ENCODE measurements at places on chromosomes 2 and 18. TPM values are rescaled to one million over a fixed set of nuclear protein-coding genes. Genes with fewer than 3 reads are reported as not detected.

SIX3 gene
- not detected for total RNA-seq

SAG gene
- 0.12 TPM for total RNA-seq

NYAP2 gene
- not detected for total RNA-seq

TUBB8B gene
- total RNA-seq, result not detected

STON1 gene
- total RNA-seq, result 3.0 TPM

FRZB gene
- not detected for total RNA-seq

PIEZO2 gene
- total RNA-seq, result not detected

PIGN gene
- 12.2 TPM for total RNA-seq

ERFE gene
- 0.33 TPM for total RNA-seq

LDLRAD4 gene
- total RNA-seq, result 36.3 TPM

DNA sequence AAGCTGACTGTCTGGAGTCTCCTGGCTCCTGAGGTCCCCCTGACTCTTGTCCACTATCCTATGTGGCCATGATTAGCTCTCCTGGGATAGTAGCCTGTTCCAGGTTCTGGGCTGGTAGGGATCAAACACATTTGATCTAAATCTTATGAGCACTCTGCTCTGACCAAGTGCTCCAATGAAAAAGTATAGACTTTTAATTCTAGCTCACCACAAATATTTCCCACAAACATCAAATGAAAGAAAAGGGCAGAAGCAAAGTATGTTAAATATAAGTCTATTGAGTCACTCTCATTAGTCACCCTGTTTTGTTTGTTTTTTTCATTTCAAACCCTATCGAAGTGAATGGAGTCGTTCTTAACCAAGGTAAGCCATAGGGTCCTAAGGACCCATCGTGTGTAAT lies 39.7 kb upstream of the NEDD4L start:
- peaks cover 2% of the 10 kb centered on the region for H3K27me3 ChIP-seq
- DNase-seq, result no peak
- H3K4me1 ChIP-seq, result no peaks in the 10 kb centered on the region

GRCh38 chr2:121095257-121096080 lies 189.5 kb downstream of the TFCP2L1 start:
- no peaks in the 10 kb centered on the region for H3K4me1 ChIP-seq
- no peak for DNase-seq
- H3K36me3 ChIP-seq, result no peaks in the 10 kb centered on the region
- H3K27me3 ChIP-seq, result no peaks in the 10 kb centered on the region
- no peak overlapping the region for H3K27ac ChIP-seq

- no peaks in the 10 kb centered on the region for H3K4me1 ChIP-seq
- no peak overlapping the region for H3K27ac ChIP-seq
- DNase-seq, result no peak
Observed at GRCh38 chr2:238658820-238659219, 189.1 kb upstream of the TWIST2 start.

DNA sequence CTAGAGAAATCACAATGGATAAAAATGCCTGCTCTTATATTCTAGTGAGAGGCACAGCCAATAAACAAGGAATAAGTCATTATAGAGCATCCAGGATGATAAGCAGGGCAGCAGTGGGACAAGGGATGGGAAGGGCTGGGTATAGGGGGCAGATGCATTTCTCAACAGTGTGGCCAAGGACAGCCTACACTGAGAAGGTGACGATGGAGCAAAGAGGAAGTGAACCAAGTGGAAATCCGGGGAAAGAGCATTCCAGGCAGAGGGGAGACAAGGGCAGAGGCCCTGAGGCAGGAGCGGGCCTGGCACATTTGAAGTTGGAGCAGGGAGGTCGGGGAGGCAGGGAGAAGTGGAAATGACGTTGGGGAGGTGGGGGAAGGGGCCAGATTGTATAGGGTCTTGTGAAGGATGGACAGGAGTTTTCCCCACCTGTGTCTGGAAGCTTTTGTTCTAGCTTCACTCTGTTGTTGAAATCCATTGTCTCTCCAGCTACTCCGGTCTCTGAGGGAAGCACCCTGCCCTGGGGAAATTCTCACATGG lies 17.6 kb downstream of the TMEM177 start:
- H3K4me3 ChIP-seq, result no peak overlapping the region
- no peak for DNase-seq
- peaks cover 6% of the 10 kb centered on the region for H3K4me1 ChIP-seq

DNA sequence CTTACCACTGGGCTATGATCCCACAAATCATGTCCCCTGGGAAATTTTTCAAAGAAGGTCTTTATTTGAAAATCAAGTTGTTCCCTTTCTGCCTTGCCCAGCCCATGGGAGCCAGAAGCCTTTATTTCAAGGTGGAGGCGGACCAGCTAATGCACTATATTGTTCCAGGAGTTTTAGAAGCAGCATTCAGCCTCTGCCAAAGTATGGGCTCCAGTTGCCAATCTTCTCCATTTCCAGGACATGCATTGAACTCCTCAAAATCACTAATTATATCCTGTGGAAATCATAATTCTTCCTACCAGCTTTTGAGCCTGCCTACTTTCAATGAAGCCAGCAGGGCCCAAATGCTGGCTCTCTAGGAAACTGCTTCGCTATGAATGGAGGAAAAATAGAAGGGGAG lies 195.8 kb downstream of the RAD51AP2 start:
- DNase-seq, result no peak
- H3K27ac ChIP-seq, result no peak overlapping the region
- no peaks in the 10 kb centered on the region for H3K4me1 ChIP-seq
- no peaks in the 10 kb centered on the region for H3K36me3 ChIP-seq

GRCh38 chr2:8388781-8389180 lies 293.1 kb upstream of the ID2 start:
- DNase-seq, result no peak
- H3K27ac ChIP-seq, result no peak overlapping the region
- no peak overlapping the region for H3K4me3 ChIP-seq
- peaks cover 4% of the 10 kb centered on the region for H3K4me1 ChIP-seq
- peaks cover 10% of the 10 kb centered on the region for H3K36me3 ChIP-seq

GRCh38 chr2:25347846-25348245 lies 6.1 kb upstream of the DNMT3A start:
- peaks cover 5% of the 10 kb centered on the region for H3K4me1 ChIP-seq
- no peaks in the 10 kb centered on the region for H3K27me3 ChIP-seq
- no peaks in the 10 kb centered on the region for H3K36me3 ChIP-seq
- H3K4me3 ChIP-seq, result no peak overlapping the region

- peaks cover 2% of the 10 kb centered on the region for H3K27me3 ChIP-seq
- no peak overlapping the region for H3K4me3 ChIP-seq
- no peak overlapping the region for H3K27ac ChIP-seq
- H3K4me1 ChIP-seq, result peaks cover 42% of the 10 kb centered on the region
- H3K36me3 ChIP-seq, result no peaks in the 10 kb centered on the region
Observed at GRCh38 chr2:239607517-239608191, 206.8 kb upstream of the HDAC4 start.

- no peaks in the 10 kb centered on the region for H3K27me3 ChIP-seq
- peaks cover 50% of the 10 kb centered on the region for H3K4me1 ChIP-seq
- peaks cover 24% of the 10 kb centered on the region for H3K36me3 ChIP-seq
- no peak overlapping the region for H3K4me3 ChIP-seq
Observed at GRCh38 chr18:48919547-48919946, 31.2 kb downstream of the SMAD7 start.

DNA sequence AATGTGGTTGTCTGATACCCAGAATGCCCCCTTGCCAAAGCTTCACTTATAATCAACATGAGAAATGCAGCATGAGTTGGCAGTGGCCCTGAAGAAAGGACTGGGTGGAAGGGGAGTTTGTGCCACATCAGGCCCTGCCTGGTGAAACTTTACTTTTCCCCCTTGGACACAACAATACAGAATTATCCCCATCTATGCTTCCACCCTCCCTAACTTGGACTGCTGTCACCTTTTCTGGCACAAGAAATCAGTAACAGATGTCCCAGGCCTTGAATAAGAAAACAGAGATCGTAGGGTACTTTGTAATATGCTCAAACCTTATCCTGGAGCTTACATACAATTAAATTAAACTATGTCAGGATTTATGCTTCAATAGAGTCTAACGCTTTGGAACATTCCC lies 128.9 kb upstream of the SATB2 start:
- H3K36me3 ChIP-seq, result no peaks in the 10 kb centered on the region
- no peak overlapping the region for H3K4me3 ChIP-seq
- no peak overlapping the region for H3K27ac ChIP-seq
- no peaks in the 10 kb centered on the region for H3K27me3 ChIP-seq

GRCh38 chr2:146701183-146701582 lies 1143.6 kb upstream of the ACVR2A start:
- no peak for DNase-seq
- H3K36me3 ChIP-seq, result no peaks in the 10 kb centered on the region
- H3K27me3 ChIP-seq, result no peaks in the 10 kb centered on the region
- H3K4me1 ChIP-seq, result no peaks in the 10 kb centered on the region
- H3K27ac ChIP-seq, result no peak overlapping the region
- no peak overlapping the region for H3K4me3 ChIP-seq

- H3K36me3 ChIP-seq, result no peaks in the 10 kb centered on the region
- H3K27me3 ChIP-seq, result no peaks in the 10 kb centered on the region
- H3K27ac ChIP-seq, result no peak overlapping the region
Observed at GRCh38 chr2:83364264-83364663, 1094.8 kb downstream of the SUCLG1 start.

- no peak overlapping the region for H3K4me3 ChIP-seq
- no peak for DNase-seq
- H3K27me3 ChIP-seq, result no peaks in the 10 kb centered on the region
- H3K36me3 ChIP-seq, result no peaks in the 10 kb centered on the region
- no peak overlapping the region for H3K27ac ChIP-seq
Observed at GRCh38 chr2:114049826-114050225, 159.9 kb downstream of the ACTR3 start.

GRCh38 chr2:39416140-39416539 lies 20.9 kb downstream of the MAP4K3 start:
- no peaks in the 10 kb centered on the region for H3K4me1 ChIP-seq
- no peaks in the 10 kb centered on the region for H3K27me3 ChIP-seq
- no peak overlapping the region for H3K27ac ChIP-seq
- DNase-seq, result no peak

GRCh38 chr2:230413479-230413878 lies 2.5 kb upstream of the SP100 start:
- no peak overlapping the region for H3K4me3 ChIP-seq
- no peak for DNase-seq
- peaks cover 43% of the 10 kb centered on the region for H3K4me1 ChIP-seq
- H3K27ac ChIP-seq, result no peak overlapping the region
- no peaks in the 10 kb centered on the region for H3K27me3 ChIP-seq
- H3K36me3 ChIP-seq, result peaks cover 1% of the 10 kb centered on the region

DNA sequence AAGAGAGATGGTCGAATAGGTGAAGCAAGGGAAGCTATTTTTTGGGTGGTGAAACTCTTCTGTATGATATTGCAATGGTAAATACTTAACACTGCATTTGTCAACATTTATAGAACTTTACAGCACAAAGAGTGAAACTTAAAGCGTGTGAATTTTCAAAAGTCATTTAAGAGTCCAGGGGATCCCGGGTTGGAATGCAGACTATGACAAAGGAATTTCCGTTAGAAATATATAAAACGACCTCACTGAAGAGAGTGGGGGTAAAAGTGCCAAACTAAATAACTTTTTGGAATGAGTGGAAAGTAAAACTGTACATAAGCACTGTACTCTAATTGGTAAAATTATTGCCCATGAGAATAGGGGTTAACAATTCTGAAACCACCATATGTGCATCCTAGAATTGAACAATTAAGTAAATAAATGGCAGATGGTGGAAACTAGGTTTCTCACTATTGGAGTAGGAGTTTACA lies 191.0 kb upstream of the FN1 start:
- DNase-seq, result no peak
- H3K4me1 ChIP-seq, result no peaks in the 10 kb centered on the region
- no peaks in the 10 kb centered on the region for H3K27me3 ChIP-seq
- no peaks in the 10 kb centered on the region for H3K36me3 ChIP-seq
- no peak overlapping the region for H3K4me3 ChIP-seq
- no peak overlapping the region for H3K27ac ChIP-seq

DNA sequence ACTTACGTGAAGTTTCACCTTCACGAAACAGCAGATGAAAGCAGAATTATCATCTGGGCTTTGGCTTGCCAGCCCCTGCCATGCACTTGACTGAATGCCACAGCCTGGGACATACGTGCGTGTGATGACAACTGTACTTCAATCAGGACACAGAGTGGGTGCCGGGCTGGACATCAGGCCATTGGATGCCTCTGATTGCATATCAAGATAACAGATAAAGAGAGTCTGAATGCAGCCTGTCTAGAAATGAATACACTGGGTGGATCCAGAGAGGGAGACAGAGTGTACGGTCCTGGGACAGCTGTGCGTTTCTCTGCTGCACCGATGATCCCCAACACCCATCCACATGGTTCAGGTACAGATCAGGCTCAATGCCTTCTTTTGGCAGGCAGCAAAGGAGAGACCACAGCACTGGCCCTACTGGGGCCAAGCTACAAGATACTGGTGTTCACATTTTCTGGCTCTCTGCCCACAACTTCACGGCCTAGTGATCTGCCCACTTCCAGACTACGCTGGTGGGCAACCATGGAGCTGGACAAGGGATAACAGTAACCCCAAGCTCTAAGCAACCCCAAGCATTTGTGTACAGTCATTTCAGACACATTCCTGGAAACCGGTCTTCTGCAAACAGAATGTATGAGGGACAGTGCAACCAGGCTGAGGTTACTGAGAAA lies 35.6 kb downstream of the FBLN7 start:
- no peak for DNase-seq
- peaks cover 5% of the 10 kb centered on the region for H3K4me1 ChIP-seq
- H3K4me3 ChIP-seq, result no peak overlapping the region
- no peaks in the 10 kb centered on the region for H3K36me3 ChIP-seq

DNA sequence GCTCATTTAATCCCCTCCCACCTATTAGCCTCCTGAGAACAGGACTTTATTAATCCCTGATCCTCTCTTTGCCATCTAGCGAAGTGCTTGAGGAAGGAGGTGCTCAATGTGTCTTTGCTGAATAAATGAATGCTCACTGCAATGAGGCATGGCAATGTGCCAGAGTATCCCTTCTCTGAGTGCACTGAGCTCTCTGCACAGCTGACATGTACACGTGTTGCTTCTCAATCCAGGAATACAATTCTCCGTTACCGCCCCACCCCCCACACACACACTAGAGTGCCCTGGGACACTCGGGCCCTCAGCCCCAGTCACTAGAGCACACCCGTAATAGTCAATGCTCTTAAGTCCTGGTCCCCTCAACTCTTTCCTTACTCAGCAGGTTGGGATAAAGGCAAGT lies 41.4 kb downstream of the FAM178B start:
- no peaks in the 10 kb centered on the region for H3K27me3 ChIP-seq
- peaks cover 15% of the 10 kb centered on the region for H3K4me1 ChIP-seq
- H3K4me3 ChIP-seq, result no peak overlapping the region
- no peak for DNase-seq
- H3K27ac ChIP-seq, result no peak overlapping the region
- H3K36me3 ChIP-seq, result no peaks in the 10 kb centered on the region
